ENCODE measurements at places on chromosomes 6 and 20.

DNA sequence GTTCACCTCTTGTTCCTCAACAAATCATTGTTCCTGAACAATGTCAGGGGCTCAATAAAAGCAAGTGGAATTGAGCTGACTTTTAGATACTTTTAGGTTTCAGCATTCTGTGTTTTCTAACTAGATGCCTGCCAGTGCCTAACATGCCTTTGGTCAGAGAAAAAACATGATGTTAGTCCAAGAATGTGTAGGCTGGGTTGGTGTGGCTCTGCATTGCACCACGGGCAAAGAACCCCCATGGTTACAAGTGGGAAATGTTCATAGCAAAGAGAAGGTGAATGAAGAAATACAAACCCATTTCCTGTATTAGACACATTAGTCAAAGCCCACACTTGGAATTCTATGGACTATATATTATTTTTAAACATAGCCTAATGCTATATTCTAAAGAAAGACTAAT lies 193.3 kb downstream of the TMEM200A start:
- DNase-seq: no peak

GRCh38 chr6:47241742-47242482 lies 67.8 kb downstream of the TNFRSF21 start:
- DNase-seq: peak; percentile 30

GRCh38 chr20:56875803-56876202 lies 246.7 kb downstream of the TFAP2C start:
- no peak for DNase-seq

GRCh38 chr6:143058987-143059386 lies 1.7 kb upstream of the AIG1 start:
- DNase-seq: peak; percentile 46

DNA sequence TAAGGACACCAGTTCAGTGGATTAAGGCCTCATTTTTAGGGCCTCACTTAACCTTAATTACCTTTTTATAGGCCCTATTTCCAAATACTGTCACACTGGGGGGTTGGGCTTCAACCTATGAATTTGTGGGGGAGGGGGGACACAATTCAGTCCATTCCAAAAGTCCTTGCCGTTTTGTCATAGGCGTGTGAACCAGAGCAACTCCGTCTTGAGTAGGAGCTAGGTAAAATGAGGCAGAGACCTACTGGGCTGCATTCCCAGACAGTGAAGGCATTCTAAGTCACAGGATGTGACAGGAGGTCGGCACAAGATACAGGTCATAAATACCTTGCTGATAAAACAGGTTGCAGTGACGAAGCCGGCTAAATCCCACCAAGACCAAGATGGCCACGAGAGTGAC lies 113.5 kb upstream of the SNX9 start:
- no peak for DNase-seq

- DNase-seq: no peak
These were observed 118.8 kb upstream of the AFDN start for GRCh38 chr6:167707686-167708500.

DNA sequence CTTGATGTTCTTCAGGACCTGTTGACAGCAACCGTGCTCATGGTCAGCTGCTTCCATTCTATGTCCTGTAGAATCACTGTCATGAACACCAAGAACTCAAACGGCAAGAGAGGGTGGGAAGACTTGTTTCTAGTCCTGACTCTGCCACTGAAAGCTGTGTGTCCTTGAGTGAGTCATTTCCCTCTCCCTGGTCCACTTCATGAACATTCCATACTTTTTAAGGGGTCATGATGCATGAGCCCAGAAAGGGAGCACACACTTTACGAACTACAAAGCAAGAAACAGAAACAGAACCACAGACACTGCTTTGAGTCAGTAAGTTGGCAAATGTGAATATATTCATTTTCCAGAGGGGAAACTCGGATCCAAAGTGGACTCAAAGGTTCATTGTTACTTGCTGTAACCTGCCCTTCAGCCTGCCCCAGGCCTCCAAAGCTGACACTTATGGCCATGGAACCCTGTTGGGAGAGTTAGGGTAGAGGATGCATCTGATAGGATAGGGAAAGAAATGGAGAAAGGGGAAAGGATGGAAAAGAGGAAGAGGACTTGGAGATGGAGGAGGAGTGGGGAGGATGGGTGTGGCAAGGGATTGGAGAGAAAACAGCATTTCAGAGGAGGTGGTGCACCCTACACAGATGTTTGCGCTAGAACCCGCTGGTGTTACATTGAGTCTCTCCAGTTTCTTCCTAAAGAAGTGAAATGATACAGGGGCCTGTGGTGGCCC lies 129.8 kb downstream of the FOXO3 start:
- no peak for DNase-seq

DNA sequence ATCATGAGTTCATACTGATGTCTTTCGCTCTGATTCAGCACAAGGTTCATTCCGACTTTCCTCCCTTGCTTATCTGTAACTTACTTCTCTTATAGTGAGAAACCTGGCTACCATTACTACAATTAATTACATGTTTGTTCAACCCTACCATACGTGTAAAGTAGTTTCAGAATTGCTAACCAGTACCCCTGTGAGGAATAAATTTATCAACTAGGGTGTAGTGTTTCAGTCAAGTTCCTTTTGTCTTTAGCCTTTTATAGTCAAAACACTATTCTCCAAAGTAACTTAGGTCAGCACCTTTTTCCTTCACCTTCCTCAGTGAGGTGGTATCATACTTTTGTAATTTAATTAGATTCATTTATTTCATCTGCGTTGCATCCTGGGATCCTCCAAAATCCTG lies 64.9 kb downstream of the MAP3K4 start:
- DNase-seq: no peak

DNA sequence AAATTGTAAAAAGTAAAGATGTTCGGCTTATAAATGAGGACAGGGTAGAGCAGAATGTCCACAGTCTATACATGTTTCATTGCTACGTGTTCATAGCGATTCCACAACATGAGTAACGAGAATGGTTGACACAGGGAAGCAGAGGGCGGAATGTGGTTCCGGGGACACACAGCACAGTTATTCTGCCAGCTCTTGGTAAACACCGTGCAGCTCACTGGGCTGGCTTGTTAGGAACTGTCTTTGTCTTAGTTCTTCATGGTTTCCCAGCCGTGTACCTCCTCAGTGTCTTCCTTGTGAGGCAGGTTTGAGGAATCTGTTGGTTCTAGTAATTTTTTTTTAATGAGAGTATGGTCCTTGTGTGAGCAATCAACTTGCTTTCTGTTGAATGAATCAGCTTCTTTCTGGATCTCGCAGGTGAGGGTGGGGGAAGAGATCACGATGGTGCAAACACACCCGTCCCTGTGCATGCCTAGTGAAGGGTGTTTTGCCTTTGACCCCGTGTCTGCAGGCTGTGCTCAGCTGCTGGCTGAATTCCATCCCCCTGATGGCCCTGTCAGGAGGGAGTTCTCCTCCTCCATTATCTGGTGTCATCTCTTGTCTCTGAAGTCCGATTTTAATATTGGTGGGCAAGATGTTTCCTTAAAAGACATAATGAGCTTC lies 168.2 kb downstream of the SMOC2 start:
- no peak for DNase-seq

DNA sequence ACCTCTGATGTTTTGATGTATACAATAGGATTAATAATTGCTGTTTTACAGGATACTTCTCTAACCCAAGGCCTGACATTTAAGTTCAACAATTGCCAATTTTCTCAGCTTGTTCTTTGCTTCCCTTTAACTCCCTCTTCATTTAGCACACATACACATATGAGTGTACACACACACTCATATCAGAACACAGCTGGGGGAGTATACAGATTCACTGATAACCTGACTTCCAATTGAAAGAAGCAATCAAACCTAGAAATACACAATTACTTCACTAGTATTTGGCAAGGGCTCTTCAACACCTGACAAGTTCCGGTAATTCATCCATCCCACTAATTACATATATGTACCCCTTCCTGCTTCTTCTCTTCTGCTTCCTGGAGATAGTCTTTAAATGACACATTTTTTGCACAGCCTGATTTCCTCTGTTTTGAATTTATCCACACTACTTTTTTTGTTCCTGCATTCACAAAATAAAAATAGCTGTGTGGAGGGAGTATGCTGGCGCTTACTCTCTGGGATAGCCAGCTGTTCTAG lies 11.2 kb downstream of the UST start:
- DNase-seq: no peak

GRCh38 chr6:145224450-145224849 lies 510.9 kb downstream of the EPM2A start:
- DNase-seq: no peak

GRCh38 chr6:81084776-81085430 lies 667.6 kb downstream of the TENT5A start:
- DNase-seq: no peak

DNA sequence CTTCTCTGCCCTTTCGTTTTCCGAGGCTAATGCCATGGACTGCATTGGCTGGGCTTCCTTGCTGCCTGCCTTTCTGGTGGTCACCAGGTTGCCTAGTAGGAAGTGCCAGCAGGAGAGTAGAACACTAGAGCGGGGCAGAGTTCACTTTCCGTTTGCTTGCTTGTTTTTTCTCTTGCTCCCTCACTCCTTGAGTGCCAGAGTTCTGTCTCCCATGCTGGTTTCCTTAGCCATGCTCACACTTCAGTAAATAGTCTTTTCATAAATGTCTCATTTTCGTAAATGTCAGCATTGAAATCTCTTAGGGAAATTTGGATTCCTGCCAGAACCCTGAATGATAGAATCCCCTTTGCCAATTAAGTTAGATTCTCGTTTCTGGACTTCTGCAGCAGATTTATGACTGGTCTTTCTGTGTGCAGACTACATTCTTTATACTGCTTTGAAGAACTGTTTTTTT lies 63.9 kb downstream of the FAM83B start:
- DNase-seq: no peak

GRCh38 chr6:85403331-85404015 lies 46.4 kb upstream of the NT5E start:
- no peak for DNase-seq

DNA sequence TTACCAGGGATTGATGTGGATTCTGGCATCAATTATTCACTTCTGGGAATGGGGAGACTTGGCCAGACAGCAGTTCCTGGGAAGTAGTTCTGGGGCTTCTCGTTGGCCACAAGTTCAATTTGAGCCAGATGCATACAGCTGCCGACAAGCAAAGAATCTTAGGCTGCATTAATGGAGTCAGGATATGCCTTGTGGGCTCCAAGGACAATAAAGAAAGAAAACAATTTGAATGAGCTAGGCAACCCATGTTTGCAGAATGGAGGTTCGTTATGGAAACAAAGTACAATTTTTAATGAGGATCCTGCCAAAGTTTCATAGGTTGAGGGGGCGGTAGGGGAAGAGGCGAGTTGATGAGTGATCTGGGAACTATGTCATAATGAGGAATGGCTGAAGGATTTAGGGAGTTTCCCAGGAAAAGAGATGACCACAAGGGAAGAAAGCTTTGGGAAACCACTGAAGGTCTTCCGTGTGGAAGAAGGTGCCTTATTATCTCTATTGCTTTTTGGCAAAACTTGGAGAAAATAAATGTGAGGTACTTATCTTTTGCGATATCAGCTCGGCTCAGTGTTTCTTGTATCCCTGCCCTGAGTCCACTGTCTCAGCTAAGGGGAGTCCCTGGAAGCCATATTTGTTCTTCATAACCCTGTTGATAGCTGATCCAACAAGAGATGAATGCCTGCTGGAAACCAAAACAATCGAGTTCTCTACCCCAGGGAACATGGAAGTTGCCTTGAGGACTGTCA lies 181.0 kb upstream of the ZNF217 start:
- no peak for DNase-seq

- no peak for DNase-seq
These were observed 102.1 kb upstream of the TMEM181 start for GRCh38 chr6:158457616-158458278.

DNA sequence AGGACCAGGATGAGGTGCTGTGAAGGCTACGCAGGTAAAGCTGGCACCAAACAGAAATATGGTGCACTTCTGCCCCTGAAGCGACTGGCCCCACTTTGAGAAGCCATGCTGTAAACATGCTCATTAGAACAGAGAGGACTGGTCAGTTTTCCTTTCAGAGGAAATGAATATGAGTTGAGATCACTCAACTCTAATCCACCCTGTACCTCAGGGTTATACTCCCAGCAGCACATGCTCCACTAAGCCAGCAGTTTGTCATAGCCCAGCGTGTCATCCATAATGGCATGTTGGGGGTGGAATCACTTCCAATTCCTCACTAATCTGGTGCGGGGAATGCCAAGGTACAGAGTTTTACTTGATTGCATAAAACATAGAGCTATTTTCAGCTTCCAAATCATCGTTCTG lies 98.1 kb downstream of the HIVEP2 start:
- DNase-seq: no peak

Measured in erythroblast (primary cell).